ENCODE measurements at places on chromosomes 3 and 15. TPM values are rescaled to one million over a fixed set of nuclear protein-coding genes. Genes with fewer than 3 reads are reported as not detected.

The C2CD4A gene
- not detected for polyA plus RNA-seq

The SCG3 gene
- polyA plus RNA-seq: not detected

The WDR49 gene
- not detected for polyA plus RNA-seq

- H3K27me3 ChIP-seq: peaks cover 9% of the 10 kb centered on the region
- H3K4me3 ChIP-seq: no peak overlapping the region
- H3K27ac ChIP-seq: no peak overlapping the region
- H3K4me1 ChIP-seq: peaks cover 26% of the 10 kb centered on the region
Observed at GRCh38 chr15:41510728-41511127, 2.9 kb downstream of the LTK start.

The PAQR5 gene
- not detected for polyA plus RNA-seq

GRCh38 chr15:85750319-85751290 is 44.1 kb downstream of the KLHL25 start:
- DNase-seq: no peak
- peaks cover 3% of the 10 kb centered on the region for H3K36me3 ChIP-seq
- H3K4me3 ChIP-seq: no peak overlapping the region
- H3K4me1 ChIP-seq: peaks cover 19% of the 10 kb centered on the region

DNA sequence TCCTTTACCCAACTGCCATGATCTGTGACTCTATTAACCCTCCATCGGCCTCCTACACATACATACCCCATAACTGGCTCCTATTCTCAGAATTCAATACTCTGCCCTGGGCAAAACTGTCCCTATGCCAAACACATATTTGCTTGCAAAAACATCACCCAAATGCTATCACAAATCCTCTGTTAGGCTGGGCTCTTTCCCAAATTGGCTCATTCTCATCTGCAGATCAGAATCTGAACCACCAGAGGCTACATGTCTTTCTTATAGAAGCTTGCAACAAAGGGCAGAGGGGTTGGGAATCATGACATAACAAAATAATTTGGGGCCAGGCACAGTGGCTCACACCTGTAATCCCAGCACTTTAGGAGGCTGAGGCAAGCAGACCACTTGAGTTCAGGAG is 45.4 kb upstream of the GOLM2 start:
- H3K27ac ChIP-seq: no peak overlapping the region
- H3K4me3 ChIP-seq: no peak overlapping the region
- H3K27me3 ChIP-seq: peaks cover 5% of the 10 kb centered on the region
- no peak for DNase-seq
- no peaks in the 10 kb centered on the region for H3K36me3 ChIP-seq

GRCh38 chr3:196120291-196120951 is 38.5 kb upstream of the TFRC start:
- DNase-seq: no peak
- peaks cover 1% of the 10 kb centered on the region for H3K27me3 ChIP-seq
- peaks cover 40% of the 10 kb centered on the region for H3K4me1 ChIP-seq
- H3K36me3 ChIP-seq: no peaks in the 10 kb centered on the region

All from immature natural killer cell (primary cell).